ENCODE measurements at places on chromosomes 4 and X.

- DNase-seq, result no peak
Measured at GRCh38 chrX:31649201-31649600, 577.4 kb upstream of the FTHL17 start.

- peak; percentile 72 for DNase-seq
Measured at GRCh38 chrX:40434947-40435346, 145.8 kb upstream of the ATP6AP2 start.

GRCh38 chr4:17523662-17524061 is 8.7 kb downstream of the CLRN2 start:
- DNase-seq, result no peak

- DNase-seq, result no peak
Measured at GRCh38 chr4:74223098-74223497, 65.2 kb downstream of the MTHFD2L start.

DNA sequence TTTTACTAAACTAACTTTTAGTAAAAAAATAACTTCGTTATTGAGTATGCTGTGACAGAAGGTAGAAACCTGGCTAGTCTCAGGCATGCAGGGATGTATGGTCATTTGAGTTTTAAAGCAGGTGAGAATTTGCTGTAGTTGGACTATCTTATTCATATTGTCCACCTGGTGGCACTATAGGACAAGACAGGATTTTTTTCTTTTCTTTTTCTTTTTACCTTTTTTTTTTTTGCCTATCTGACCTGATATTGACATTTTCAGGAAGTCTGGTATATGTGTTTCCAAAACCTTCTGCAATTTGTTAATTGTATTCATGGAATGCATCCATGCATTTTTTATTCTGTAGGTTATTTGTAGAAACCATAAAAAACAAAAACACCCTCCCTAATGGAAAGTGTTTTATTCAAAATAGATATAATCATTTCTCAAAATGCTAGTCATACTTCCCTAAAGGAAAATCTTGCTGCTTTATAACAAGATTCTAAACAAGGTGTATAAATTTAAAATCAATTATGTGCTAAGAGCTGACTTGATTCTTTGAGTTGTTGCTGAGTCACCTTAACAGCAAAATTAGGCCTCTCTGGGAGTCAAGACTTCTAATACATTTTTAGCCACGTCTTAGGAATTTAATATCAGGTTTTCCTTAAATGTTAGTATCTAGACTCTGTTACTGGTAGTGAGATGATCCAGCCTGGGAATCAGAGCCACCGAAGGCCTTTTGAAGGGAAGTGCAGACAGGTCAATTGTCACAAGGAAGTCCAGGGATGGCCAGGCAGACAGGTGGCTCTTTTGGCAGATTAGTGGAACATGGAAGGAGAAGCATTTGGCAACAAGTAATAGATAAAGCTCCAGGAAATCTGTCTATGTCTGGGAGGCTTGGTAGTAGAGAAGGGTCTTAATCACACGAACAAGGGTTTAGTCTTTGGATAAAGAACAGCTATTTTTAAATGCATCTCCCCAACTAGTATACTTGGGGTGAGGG is 201.3 kb upstream of the GNPDA2 start:
- peak; percentile 39 for DNase-seq

DNA sequence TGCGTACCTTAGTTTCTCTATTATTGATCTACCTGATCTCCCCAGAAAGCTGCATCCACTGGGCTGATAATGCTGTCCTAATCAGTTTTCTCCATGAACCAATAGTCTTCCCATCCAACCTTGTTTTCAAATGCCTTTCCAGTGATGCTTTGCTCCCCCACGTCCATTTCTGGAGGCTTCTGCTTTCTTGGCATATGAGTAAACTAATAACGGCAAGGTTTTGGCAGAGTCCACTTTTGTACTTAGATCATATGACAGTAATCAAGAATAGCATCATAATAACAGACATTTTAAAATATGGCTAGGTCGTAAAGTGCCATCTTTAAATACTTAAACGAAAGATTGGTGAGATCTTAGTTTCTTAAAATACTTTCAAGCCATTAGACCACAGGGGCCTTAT is 38.4 kb upstream of the FAM9B start:
- no peak for DNase-seq

DNA sequence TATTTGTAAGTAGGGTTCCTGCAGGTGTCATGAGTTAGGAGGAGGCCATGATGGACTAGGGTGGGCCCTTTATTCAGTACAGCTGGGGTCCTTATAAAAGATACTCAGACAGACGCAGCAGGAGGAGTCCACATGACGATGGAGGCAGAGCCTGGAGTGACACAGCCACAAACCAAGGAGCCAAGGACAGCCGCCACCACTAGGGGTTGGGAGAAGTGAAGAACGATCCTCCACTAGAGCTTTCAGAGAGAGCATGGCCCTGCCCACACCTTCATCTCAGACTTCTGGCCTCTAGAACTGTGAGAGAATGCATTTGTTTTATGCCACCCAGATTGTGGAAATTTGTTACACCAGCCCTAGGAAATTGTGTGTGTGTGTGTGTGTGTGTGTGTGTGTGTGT is 31.1 kb downstream of the JAKMIP1 start:
- no peak for DNase-seq

DNA sequence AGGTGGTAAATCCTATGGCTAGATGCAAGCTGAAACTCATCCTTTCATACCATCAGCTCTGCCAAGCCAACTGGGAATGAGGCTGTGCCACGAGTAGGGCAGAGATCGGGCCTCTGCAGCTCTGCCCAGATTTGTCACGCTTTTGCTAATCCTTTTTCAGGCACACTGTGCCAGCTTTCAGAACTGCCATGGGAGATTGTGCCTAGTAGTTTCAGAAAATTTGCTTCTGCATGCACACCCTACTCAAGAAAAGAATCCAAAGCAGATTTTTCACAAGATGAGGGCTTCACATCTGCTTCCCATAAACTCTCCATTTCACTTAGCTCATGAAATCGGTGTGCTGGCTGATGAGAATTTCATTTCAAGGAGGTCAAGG is 3.3 kb upstream of the ADH7 start:
- no peak for DNase-seq

DNA sequence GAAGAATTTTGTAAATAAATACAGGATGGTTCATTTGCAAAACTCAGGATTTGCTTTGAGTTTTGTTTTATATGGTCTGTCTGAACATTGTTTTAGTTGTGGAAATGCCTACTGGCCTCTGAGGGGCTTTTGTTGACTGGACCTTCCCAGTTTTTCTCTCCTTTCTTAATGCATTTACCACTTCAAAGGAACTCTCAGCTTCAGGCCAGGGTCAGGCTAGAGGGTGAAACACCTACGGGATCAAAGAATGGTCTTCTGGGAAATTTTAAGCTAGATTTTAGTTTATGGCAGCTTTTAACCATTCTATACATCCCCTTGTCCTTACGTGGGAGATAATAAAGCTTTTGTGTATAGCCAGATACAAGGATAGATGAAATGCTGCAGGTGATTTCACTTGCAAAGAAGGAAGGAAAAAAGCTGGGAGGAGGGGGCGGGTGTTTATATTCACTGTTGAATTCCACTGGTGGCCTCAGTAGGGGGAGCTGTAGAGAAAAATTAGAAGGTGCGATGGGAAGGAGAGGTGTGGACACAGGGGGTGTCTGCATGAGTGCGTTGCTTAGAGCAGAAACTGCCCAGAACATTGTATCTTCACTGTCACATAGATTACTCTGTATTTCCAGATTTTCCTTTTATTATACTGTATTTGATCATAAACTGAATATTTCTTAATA is 151.8 kb downstream of the TSPAN5 start:
- peak; percentile 72 for DNase-seq

DNA sequence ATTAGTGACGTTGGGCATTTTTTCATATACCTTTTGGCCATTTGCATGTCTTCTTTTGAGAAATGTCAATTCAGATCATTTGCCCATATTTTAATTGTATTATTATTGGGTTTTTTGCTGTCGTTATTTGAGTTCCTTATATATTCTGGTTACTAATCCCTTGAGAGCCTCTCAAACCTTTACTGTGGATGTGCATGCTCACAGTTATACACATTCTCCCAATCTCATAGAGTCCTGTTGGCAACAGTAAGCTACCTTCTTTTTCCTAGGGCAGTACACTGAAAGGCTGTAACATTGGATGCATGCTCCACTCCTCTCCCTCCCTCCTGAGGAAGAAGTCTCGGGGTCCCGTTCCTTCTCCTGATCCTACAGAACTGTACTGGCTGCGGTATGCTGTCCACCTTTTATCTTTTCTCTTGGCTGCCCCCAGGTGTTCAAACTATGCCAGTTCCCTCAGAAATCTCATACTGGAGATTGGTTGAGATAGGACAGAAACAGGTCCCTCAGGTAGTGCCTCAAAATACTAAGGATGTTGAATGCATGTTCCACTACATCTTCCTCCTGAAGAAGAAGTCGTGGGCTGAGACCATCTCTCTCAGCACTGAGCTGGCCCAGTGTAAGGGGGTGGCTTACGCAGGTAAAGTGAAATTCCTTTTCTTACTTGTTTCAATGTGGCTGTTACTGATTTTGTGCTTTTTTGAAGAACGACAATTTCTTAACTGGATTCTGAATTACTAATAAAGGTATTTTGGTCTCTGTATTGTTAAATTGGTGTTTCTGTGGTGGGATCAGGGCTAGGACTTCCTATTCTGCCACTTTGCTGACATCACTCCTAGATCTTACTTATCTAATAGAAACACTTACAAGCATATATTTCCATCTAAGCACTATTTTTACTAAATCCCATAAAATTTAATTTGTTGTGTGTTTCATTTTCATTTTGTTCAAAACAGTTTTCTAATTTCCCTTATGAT is 145.4 kb upstream of the HUWE1 start:
- peak; percentile 41 for DNase-seq

GRCh38 chr4:68462691-68463090 is 15.4 kb downstream of the TMPRSS11E start:
- DNase-seq, result no peak

GRCh38 chrX:19824603-19825002 is 62.8 kb downstream of the SH3KBP1 start:
- DNase-seq, result peak; percentile 79

DNA sequence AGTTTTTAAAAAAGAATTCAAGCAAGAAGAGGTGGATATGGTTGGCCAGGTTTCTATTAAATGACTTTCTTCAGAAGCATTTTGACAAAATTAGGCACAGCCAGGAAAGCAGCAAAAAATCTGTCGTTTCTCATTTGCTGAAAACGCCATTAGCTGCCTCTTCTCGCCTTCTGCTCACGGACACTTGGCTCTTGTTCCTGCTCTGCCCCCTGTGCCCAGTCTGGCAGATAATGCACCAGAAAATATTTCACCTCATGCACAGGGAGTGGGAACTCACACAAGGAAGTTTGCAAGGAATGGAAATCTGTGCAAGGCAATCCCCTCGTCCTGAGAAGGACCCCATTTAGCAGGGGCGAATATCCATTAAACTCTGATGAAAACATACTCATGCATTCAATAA is 260.0 kb downstream of the PACRGL start:
- no peak for DNase-seq

GRCh38 chr4:158811216-158811540 is 42.4 kb downstream of the FNIP2 start:
- DNase-seq, result no peak

- DNase-seq, result no peak
Measured at GRCh38 chrX:132909643-132910042, 48.8 kb downstream of the HS6ST2 start.

GRCh38 chr4:99665983-99666382 is 8.4 kb upstream of the C4orf54 start:
- no peak for DNase-seq

DNA sequence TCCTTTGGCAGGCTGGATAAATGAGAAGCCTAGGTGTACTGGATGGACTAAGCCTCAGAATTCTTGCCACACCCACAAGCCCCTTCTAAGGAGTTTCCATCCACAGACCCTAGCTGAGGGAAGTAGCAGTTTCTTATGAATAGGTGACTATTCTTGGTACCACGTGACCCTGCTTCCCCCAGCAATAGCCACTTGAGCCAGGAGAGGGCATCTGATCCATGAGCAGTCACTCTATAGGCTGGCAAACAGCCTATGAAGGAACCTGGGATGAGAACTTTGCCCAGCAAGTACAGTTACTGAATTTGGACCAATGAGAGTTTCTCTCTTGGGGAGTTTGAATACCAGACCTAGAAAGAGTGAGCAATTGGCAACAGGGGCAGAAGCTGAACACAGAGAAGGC is 84.0 kb downstream of the RTL9 start:
- peak; percentile 31 for DNase-seq

DNA sequence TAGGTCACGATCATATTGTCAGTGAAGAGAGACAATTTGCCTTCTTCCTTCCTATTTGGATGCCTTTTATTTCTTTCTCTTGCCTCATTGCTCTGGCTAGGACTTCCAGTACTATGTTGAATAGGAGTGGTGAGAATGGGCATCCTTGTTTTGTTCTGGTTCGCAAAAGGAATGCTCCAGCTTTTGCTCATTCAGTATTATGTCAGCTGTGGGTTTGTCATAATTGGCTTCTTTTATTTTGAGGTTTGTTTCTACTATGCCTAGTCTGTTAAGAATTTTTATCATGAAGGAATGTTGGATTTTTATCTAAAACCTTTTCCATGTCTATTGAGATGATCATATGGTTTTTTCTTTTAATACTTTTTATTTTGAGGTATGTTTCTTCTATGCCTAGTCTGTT is 152.3 kb upstream of the MAD2L1 start:
- no peak for DNase-seq

GRCh38 chr4:4719436-4719835 is 140.0 kb upstream of the MSX1 start:
- DNase-seq, result no peak

- DNase-seq, result no peak
Measured at GRCh38 chrX:76657499-76657898, 230.0 kb downstream of the MAGEE1 start.

DNA sequence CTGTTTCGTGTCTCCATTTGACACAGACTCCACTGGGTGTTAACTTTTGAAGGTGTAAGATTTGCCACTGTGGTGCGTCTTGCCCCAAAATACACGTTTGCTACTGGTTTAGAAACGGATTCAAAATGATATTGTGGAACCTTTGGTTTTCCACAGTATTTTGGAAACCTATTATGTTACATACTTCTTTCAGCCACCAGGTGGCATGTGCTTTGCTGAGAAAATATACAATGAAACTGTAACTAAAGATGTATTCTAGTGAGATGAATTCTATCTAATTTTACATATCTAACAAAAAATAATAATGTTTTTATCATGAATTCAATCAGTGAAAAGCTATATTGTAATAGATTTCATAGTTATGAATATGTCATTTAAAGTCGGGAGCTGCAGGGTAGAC is 28.4 kb upstream of the SLITRK4 start:
- DNase-seq, result no peak

GRCh38 chr4:124265701-124266100 is 446.8 kb downstream of the ANKRD50 start:
- DNase-seq, result no peak

DNA sequence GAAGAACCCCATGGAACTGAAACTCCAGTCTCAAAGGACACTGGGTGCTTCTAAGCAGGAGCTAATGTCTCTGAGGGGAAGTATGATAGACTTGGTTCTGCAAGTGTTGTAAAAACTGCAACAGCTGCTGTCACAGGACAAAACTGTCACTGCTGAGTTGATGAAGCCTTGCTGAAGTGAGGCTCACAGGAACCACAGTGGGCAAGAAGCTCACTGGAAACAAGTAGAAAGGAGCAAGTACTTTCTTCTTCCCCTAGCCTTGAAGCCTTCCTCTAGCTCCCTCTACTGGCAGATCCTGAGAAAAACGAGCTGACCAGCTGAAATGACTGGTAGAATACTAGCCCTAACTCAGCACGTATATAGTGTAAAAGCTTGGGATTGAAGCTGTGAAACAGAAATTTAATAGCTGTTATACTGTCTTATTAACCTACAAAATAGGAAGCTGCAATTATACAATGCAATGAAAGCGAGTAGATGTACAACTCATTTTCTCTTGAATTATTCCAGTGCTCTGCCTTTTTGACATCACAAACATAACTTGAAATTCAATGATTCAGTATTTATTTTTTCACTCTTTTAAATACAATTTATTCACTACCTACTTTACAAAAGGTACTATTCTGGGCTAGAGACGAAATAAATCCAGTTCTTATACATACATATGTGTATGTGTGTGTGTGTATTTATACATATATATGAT is 91.4 kb downstream of the GABRB1 start:
- peak; percentile 79 for DNase-seq
